Stimulated activated CD8-positive, alpha-beta memory T cell treated with anti-CD3 and anti-CD28 coated beads, Interleukin-4, amount 100 ng/mL, for 4 hours (primary cell): ENCODE measurements at places on chromosomes 5 and 9.

GRCh38 chr5:65762234-65762633 lies 40.2 kb downstream of the NLN start:
- no peak for DNase-seq

DNA sequence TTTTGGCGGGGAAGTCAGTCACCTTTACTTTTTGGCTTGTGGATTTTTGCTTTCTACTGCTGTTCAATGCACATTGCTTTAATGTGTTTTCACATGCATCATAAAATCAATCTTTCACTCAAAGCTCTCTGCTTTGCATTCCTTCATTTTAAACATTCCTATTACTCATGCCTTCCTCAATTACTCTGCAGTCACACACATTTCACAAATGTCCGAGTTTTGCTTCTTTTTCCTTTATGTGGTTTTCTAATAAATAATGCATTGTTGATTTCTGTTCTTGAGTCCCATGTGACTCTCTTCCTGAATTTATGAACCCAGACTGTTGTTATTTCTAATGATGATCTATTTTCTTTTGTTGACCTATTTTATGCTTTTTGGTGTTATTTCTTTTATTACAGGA lies 82.3 kb upstream of the EPB41L4B start:
- no peak for DNase-seq

DNA sequence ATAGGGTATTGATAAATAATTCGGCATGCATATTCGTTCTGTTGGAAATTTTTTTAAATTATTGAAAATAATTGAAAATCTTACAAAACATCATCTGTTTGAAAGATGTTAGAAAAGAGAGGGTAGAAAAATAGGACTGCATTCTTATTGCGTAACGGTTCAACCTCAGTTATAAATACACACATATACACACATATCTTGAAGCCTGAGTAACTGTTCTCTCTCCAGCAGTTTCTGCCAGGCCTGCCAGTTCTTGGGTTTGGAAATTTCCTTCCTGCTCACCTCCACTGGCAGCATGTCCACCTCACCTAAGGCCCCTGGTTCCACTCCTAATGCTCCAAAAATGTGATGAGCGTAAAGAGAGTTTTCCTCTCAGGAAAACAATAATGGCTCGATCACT lies 9.1 kb downstream of the SPATA31E1 start:
- DNase-seq: no peak

DNA sequence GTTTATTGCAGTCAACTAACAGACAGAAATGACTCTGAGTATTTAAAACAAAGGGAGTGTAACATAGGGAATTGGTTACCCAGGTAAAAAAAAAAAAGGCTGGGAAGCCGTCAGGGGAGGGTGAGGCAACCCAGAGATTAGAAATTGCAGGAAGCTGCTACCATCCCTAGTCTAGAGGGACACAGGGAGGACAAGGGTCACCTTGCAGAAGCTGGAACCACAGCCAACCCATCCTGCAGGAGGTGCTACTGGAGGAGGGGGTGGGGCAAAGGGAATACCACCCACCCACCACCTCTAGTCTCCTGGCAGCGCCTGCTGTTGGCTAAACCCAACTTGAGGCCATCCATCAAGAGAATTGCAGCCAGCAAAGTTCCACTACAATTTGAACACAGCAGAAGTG lies 6.5 kb downstream of the CAST start:
- DNase-seq: no peak
